ENCODE measurements at places on chromosomes 5 and 9.

GRCh38 chr9:130129432-130130061, 42.7 kb upstream of the NCS1 start:
- no peak for DNase-seq

DNA sequence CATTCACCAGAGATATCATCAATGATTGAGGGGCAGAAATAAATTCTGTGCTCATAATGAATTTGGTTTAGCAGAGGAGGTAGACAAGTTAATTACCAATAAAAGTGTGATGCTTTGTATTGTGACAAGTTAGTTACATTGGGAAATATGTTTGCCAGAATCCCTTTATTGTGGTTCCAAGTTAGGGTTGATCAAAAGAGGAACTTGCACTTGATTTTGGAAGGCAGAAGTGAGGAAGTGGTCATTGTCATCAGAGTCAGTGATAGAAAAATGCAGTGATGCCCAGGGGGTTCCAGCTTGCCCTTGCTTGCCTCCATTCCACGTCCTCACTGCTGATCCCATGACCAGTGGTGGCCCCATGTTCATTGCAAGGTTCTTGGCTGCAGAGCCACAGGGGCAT, 69.7 kb downstream of the SVEP1 start:
- no peak for DNase-seq

GRCh38 chr5:163458778-163459385, 1.0 kb downstream of the NUDCD2 start:
- DNase-seq, result no peak

DNA sequence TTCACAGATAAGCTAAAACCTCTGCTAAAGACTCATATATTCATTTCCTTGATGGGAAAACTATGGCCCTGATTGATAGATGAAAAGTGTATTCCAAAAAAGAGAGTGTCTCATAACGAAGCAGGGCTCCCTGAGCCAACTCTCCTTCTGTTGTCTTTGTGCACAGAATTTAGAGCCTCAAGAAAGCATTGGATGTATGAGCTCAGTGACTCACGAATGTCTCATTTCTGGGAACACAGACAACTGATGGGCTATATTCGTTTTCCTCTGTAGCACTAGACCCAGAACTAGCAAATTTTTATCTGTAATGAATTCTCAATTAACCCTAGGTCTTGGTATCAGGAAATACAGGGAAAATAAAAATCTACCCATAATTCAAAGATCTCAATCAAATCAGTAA, 88.4 kb downstream of the LMNB1 start:
- no peak for DNase-seq

GRCh38 chr5:23820765-23821471, 313.5 kb downstream of the PRDM9 start:
- DNase-seq, result no peak

DNA sequence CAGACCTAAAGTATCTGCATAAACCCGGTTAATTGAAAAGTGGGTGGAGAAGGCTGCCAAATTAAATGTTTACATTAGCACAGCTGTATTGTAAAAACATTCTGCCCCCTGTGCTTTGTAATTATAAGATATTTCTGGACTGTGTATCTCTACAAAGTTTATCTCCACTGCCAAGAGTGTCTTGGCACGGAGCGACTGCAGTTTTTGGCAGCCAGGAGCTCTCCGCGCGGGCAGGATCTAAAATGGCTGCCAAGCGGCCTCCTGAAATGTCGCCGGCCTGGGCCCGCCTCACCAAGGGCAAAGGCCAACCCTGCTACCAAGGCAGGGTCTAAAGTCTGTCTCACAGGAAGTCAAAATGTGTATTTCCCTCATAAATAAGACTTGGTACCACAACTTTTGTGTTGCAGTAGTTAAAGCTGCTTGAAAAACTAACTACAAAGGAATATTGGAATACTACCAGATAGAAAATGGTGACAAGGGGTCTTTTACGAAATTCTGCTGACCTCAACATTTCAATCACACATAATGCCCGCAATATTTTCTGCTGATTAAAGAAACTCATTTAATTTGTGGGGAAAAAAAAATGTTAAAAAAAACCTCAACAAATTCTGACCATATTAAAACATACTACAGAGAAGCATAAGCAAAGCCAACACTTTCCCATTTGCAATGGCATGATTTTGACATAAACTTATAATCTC, 110.4 kb downstream of the NFIB start:
- no peak for DNase-seq

GRCh38 chr9:137256856-137257255, 1.7 kb downstream of the NELFB start:
- DNase-seq, result no peak

DNA sequence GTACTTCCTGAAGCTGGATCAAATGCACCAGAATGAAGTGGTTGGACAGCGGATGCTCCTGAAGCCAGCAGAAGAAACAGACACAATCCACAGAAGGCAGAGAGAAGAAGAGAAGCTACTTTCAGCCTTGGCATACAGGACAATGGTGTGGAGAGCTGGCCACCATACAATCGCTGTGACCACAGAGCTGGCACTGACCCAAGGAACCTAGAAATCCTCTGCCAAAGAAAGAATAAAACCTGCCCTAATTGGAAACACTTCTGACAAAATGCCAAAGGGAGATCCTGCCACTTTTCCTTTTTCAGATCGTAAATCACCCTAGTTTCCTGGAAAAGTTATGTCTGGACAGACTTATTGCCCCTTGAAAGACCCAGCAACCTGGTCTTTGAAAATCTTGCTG, 77.8 kb downstream of the BAAT start:
- no peak for DNase-seq

DNA sequence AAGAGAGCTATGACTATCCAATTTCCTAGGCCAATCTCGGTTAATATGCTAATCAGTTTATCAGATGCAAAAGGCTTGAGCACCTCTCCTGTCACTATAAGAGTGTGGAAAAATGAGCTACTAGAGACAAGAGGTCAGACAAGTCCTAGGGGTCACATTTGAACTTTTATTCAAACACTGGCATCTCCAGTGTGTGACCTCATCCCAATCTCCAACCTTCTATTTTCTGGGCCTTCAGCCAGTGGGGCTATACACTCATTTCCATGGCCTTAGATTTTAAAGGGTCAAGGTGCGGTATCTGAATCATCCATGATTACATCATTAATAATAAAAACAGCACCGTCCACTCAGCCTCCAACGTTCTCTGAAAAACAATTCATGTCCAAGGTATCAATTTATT, 139.6 kb upstream of the LRRTM2 start:
- no peak for DNase-seq

DNA sequence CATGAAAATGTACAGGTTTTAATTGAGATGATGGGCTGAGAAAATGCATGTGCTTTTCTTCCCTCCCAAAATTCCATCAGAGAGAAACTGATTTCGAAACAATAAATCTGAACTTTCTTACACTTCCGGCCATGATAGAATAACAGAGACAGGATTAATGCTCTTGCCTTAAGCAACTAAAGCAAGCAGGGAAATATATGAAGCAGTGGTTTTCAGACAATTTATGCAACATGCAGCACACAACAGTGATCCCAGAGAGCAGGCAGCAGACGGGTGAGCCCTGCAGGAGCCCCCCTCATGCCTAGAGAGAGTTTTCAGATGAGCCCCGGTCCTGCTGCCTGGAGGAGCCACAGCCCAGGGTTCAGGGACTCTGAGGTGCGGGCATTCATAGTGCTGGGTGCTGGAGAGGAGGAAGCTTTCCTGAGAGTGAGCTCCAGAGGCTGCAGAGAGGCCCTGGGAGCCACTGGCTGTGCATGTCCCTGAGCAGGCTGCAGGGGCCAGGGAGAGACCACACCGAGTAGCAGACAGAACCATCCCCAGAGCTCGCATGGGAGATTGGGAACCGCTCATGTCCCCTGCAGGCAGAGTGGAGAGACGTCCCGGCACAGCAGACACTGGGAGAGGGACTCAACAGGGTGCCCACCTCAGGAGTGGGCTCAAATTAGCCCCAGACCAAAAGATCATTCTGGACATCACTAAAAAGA, 143.5 kb downstream of the OLFM1 start:
- no peak for DNase-seq

GRCh38 chr5:56637321-56637920, 177.9 kb upstream of the MAP3K1 start:
- no peak for DNase-seq

- no peak for DNase-seq
Observed at GRCh38 chr5:169547508-169547907, 36.1 kb upstream of the SPDL1 start.

DNA sequence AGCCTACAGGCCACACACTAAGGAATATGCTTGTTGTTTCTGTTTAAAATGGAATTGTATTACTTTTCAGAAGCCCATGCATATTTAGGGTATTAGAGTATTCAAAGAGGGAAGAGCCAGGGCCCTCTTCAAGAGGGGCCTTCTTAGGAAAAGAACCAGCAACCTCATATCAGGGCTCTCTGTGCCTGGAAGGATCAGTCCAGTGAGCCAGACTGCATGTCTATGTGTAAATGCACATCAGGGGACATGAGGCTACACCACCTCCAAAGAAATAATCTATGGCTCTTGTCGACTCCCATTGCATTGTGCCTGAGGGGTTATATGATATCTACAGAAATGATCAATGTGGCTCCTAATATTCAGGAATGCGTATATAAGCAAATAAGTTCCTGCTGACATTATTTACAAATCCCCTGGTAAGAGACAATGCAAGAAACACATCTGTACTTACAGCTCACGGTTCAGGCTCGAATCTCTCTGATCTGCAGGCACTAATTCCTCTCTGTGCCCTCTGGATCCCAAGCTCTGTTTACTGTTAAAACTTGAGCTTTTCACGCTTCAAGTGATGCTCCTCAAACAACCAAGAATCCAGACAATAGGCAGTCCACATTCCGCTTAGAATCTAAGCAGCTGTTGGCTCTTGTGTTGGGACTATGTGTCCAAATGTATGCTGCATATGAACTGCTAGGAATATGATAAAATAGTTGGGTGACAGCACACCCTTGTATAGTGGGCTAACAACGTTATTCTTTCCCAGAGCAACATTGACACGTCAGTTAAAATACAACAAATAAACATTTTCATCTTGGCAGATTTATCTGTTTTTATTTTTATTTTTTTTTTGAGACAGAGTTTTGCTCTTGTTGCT, 150.2 kb upstream of the KLF9 start:
- DNase-seq, result no peak

GRCh38 chr5:137091472-137091871, 407.7 kb downstream of the SPOCK1 start:
- no peak for DNase-seq

GRCh38 chr5:30626557-30626956, 566.9 kb upstream of the CDH6 start:
- DNase-seq, result no peak

DNA sequence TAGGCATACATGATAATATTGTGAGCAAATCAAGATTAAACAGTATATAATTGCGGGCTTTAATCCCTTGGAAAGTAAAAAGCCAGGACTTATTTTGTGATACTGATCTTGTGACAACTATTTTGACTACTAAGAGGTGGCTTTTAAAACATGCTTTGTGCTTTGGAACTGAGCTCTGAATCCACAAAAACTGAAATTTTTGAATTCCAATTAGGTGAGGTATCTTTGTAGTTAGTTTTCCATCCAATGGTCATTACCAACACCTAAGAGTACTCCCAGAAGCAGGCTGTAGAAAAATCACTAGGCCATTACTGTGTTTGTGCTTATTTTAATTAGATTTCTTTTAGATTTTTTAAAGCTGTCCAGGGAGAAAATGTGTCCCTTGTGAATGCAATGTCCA, 559.5 kb upstream of the WWC1 start:
- DNase-seq, result no peak

DNA sequence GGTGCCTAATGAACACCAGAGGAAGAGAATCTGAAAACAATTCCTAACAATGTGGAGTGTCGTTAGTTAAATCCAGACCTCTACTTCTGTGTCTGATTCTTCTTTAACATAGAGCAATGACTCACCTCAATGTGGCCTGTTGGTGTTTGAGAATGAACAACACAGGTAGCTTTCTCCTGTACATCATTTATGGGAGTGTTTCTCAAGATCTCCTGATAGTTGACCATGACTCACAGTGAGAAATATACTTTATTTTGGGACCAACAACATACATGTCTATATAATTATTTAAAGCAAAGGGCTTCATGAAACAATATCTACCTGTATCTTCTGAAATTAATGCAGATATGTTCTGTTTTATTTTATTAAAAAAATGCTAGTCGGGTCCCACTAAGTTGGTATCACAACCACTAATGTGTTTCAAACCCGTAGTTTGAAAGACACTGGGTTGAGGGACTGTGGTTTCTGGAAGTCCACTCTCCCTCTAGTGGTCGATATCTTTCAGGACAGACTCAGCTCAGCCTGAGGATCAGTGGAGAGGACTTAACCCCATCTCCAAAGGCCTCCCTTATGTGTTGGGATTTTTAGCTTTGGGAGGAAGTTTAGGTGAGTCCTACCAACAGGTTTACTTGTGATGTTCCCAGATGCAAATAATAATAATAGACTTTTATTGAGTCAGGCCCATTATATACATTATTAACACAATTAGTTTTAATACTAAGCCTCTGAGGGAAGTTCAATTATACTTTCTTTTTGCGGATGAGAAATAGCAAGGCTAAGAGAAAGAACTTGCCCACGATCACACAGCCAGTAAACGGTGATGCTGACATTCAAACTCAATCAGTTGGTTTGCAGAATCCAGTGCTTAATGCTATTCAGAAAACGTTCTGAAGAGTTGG, 70.0 kb upstream of the KLF9 start:
- no peak for DNase-seq

- DNase-seq, result no peak
Observed at GRCh38 chr5:174935854-174936474, 211.6 kb downstream of the MSX2 start.

- DNase-seq, result no peak
Observed at GRCh38 chr9:28086881-28087280, 513.6 kb upstream of the C9orf72 start.

DNA sequence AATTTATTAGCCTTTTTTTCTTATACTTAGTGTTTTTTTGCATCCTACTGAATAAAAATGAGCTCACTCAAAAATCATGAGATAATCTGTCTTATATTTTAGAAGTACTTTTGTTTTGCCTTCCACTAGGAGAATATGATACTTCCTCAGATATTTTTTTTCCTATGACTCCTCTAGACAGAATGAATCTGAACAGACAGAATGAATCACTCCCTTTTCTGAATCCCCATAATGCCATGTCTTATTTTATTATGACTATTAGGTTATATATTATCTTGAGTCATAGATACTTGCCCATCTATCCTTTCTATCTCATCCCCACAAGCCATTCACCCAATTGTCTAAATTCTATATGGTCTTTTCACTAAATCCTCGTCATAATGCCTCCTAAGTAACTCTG, 134.6 kb downstream of the BRINP1 start:
- no peak for DNase-seq

GRCh38 chr5:61055434-61056006, 106.7 kb downstream of the SMIM15 start:
- peak; percentile 29 for DNase-seq

GRCh38 chr9:14935106-14935751, 25.0 kb upstream of the FREM1 start:
- DNase-seq, result no peak

DNA sequence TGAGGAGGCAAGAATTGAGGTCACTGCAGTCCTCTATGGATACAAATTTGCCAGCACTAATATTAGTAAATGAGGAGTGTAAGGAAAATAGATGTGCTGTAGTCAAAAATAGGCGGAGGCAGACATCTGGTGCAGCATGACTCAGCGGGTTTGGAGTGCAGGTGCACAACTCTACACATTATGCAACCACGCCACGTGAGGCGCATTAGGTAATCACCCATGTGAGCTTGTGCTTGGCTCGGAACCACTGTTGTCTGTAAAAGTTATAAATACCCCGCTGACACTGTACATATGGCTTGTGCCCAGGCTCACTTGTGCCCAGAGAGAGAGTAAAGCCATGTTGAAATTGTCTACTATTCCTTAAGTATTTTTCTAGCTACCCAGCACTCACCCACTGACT, 623.5 kb upstream of the NUDT12 start:
- no peak for DNase-seq

All from T-helper 1 cell (primary cell).